ENCODE measurements at places on chromosomes 16 and 17.

DNA sequence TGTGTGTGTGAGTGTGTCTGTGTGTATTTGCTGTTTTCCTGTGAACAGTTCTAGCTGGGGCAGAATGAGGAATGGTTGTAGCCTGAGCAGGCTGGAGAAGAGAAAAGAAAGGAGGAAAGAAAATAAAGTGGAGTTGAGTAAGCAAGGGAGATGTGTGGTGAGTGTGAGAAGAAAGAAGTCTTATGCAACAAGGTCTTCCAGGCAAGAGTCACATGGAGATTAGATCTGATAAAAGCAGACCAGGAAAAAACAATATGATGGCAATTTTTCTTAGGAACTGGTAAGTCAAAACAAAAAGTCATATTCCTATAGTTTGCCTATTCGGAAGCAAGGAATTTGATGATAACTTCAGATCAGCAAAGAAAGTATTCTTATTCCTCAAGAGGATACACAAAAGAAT lies 125.0 kb downstream of the HS3ST3A1 start:
- no peak for DNase-seq

DNA sequence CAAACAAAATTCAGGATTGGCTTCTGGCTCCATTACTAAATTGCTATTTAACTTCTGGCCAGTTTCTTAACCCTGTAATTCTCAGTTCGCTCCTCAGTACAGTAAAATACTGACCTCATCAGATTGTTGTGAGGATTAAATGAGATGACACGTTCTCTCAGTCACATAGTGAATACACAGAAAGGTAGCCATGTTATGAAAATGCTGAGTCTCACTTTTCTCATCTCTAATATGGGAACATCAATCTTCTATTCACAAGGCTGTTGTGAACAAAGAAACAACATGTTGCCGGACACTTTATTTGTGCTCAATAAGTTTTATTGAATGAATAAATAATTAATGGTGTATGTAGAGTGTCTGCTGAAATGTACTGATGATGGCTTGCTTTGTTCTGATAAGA lies 924.5 kb upstream of the GOT2 start:
- no peak for DNase-seq

GRCh38 chr17:44781551-44782325 lies 22.9 kb downstream of the ADAM11 start:
- no peak for DNase-seq

DNA sequence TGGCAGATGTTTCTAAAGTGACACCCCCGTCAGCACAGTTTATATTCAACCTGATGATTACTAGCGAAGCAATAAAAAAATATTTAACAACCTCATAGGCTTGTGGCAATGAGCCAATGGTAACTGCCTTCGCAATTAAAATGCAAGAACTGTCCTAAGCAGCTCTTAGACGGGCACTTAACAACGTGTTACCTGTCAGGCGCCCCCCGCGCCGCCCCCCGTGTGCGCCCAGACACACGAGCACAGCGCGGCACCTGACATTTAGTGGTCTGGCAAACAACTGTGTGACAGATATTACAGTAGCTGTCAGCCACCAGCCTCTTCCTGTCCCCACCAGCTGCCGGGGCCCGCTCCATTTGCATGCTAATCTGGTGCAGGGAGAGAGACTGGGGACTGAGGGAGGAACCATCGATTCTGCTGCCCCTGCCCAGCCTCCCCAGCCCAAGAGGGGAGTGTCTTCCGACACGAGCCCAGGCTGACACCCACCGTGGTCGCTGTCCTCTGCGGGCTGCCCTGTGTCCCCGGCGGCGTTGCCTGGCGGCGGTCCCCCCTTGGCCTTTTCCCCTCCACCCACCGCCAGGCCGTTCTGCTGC lies 12.7 kb downstream of the NDUFAF8 start:
- DNase-seq: no peak

- no peak for DNase-seq
Measured at GRCh38 chr16:66254751-66255150, 111.7 kb upstream of the CDH5 start.

DNA sequence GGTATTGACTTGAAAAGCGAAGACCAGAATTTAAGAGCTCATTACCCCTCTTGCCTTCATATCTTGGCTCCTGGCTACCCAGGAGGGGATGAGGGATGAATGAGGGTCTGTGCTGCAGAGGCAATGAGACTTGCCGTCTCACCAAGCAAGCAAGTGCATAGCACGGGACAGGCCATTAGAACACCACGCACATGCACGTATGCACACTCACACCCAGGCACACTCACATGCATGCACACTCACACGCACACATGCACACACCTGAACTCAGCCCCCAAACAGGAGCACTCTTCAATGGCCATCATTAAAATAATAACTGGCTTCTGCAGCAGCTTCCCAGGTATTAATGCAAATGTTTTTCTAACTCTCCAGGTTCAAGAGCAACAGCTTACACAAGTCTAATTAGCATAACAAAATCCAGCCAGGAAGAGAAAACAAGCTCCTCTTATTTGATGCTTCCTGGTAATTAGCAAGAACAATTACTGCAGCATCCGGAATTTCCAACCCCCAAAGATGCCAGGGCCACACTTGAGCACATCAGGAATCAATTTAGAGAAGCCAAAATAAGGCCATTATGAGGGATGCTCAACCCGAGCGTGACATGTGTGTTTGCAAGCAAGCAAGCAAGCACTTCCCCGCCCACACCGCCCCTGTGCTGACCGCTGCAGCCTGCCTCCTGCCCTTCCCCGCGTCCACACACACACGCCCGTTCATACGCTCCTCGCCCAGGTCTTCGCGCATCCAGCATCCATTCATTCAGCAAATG lies 171.6 kb upstream of the TNRC6C start:
- DNase-seq: no peak

DNA sequence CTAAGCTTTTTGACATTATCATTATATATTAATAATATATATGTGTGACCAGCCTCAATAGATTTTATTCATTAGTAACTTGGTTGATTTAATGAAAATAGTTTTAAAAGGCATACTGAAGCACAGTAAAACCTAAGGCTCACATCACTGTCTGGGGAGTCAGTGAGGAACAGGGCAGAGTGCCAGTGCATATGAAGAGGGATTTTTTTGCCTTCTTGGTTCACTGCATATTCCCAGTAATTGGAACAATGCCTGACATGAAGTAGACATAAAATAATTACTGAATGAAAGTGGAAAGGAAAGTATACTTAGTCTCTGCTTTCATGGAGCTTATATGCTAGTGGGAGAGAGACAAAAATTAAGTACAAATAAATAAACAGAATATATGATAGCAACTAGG lies 81.1 kb downstream of the FTO start:
- DNase-seq: no peak

DNA sequence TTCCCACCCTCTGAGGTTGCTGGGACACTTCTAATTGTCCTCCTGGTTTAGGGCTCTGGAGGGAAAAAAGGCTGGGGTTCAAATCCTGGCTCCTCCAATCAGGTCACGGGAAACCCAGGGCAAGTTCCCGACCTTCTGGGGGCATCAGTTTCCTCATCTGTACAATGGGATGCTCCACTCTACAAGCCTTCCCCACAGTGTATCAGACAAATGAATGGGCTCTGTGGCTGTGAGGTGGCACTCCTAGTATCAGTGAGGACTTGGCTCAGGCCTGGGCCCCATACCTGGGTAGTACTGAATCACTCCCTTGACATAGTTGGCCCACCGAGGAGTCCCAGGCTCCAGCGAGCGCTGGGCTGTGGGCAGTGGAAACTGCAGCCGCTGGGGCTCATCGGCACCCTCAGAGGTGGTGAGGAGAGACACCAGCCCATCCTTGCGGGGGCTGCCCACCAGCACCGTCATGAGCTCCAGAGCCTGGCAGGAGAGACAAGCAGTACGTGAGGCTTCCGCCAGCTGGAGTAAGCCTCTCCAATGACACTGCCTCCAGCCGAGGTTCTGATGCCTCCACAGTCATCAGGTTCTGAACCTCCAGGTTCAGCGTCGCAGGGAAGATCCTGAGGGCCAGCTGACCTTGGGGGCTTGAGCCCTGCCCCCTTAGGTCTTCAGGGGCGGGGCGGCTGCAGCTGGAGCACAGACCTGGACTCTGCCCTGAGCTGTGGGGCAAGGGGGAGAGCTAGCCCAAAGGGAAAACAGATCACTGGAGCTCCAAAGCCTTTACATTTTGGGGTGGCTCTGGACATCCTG lies 1.2 kb downstream of the GALK1 start:
- no peak for DNase-seq

DNA sequence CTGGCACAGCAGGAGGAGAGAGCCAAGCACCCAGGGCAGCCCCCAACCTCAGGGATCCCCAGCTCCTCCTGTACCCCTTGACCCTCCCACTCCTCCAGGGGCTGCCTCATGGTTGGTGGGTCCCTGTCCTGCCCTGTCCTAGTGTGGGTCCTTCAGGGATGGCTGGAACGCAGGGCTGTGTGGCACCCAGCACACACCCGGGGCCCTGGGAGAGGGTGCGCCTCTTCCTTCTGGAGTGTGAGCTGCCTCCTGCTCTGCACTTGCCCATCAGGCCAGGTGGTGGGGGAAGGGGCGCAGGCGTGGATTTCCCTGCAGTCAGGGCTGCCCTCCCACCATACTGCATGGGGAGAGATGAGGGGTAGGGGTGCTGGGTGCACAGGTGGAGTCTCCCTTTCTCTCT lies 42.6 kb downstream of the SOCS1 start:
- DNase-seq: no peak

DNA sequence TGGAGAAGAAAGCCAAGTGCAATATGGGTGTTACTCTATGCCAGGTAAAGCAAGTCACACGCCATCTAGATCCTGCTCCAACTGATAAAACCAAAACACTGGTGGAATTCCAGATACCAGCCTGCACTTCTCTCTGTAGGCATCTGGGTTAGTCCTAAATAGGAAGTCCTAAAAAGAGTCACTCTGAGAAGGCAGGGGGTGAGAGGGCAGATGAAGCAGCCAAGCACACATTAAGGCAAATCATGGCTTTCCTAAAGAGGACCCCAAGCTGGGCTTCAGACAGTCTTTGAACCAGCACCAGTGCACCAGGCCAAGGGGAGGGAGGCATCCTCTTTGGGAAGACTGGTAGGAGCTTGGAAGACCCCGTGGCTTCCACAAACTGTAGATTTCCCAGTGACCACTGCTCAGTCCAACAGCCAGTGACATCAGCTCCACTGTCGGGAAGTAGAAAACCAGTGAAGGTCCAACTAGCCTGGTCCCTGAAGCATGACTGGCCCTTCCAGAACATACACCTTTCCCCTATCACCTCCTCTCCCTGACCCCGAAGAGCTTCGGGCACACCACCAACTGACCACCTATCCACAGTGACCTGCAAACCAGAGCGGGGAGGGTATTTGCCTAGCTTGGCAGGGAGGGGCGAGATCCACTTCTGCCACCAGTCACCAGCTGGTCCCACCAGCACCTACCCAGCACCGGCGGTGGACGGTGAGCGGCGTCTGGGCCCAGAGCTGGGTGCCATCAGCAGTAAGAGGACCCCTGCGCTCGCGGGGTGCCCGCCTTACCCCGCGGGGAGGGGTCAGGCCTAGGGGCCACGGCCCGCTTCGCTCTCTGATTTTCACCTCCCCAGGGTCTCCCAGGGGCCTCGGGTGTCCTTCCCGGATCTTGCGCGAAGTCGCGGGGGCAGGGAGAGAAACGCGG lies 1.0 kb downstream of the LITAF start:
- DNase-seq: no peak

- no peak for DNase-seq
Measured at GRCh38 chr16:89784406-89784805, 32.0 kb downstream of the FANCA start.

GRCh38 chr16:28592979-28593553 lies 3.8 kb downstream of the SULT1A2 start:
- DNase-seq: no peak

- no peak for DNase-seq
Measured at GRCh38 chr16:77882358-77882757, 94.0 kb downstream of the VAT1L start.

DNA sequence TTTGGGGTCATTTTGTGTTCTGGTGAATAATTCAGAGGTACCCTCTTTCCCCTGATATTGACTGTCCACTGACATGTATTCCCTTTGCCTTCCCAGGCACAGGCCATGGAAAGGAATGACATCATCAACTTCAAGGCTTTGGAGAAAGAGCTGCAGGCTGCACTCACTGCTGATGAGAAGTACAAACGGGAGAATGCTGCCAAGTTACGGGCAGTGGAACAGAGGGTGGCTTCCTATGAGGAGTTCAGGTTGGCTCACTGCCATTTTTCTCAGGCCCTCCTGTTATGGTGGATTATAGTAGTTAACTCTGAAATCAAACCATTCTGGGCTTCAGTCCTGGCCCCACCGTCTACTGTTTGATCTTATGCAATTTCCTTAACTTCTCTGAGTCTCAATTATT lies 1.6 kb upstream of the EFTUD2 start:
- DNase-seq: no peak

GRCh38 chr17:48352630-48353029 lies 77.4 kb downstream of the SKAP1 start:
- DNase-seq: no peak

DNA sequence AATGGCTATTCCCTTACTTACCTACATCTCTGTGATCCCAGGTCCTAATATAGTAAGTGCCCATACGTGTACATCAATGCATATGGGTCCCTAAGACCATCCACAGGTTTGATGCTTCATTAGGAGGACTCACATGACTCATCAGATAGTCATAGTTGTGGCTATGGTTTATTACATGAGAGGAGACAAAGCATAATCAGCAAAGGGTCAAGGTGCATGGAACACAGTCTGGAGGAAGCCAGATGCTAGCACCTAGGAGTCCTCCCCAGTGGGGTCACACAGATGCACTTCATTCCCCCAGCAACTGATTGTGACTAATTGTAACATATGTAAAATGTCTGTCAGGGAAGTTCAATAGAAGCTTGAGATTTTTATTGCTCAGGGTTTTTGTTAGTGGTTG lies 42.8 kb downstream of the PHKB start:
- no peak for DNase-seq

DNA sequence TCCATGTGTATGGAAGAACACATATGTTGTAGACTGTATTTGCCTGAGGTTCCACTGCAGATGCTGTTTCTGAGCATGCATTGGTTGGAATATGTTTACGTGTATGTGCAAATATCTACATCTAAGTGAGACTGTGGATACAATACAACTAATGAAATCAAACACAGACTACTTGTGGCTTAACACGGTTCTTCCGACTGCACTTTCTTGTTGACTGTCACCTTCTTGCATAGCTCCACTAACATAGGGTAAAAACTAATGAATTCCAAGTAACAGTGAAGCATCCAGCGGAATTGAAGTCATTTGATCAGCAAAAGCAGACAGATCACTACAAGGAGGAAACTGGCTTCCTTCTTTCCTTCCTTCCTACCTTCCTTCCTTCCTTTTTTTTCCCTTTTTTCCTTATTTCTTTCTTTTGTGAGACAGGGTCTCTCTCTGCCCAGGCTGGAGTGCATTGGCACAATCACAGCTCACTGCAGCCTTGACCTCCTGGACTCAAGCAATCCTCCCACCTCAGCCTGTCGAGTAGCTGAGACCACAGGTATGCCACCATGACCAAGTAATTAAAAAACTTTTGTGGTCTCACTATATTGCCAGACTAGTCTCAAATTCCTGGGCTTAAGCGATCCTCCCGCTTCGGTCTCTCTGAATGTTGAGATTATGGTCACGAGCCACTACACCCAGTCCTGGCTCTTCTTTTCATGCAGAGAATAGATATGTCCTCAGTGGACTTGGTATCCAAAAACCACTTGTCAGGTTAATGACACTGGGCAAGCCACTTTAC lies 22.0 kb upstream of the CCL1 start:
- DNase-seq: no peak

All from SIG-M5 (cell line).